Stimulated activated CD8-positive, alpha-beta memory T cell treated with anti-CD3 and anti-CD28 coated beads, Interleukin-2, amount 100 ng/mL, for 1 hour (primary cell): ENCODE measurements at places on chromosomes 1 and 21.

- no peak for DNase-seq
Measured at GRCh38 chr1:183433703-183434102, 15.5 kb upstream of the NMNAT2 start.

GRCh38 chr1:28341591-28341990, 12.8 kb downstream of the MED18 start:
- DNase-seq = no peak

DNA sequence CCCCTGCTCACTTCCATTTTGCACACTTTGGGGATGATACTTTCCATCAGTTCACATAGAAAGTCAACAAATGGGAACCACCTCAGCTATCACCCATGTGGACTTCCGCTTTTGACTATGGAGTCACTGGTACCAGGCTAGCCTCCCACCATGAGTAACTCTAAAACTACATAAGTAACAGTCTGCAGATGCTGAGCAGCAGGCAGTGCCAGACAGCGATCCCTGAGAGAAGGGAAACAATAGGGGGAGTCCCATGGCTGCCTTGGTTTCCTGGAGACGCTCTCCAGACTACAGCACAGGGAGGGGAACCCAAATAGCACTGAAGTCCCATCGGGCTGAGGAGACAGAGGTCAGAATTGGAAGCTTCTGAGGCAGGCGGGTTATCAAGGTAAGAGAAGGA, 2.8 kb upstream of the TFF2 start:
- DNase-seq = no peak

DNA sequence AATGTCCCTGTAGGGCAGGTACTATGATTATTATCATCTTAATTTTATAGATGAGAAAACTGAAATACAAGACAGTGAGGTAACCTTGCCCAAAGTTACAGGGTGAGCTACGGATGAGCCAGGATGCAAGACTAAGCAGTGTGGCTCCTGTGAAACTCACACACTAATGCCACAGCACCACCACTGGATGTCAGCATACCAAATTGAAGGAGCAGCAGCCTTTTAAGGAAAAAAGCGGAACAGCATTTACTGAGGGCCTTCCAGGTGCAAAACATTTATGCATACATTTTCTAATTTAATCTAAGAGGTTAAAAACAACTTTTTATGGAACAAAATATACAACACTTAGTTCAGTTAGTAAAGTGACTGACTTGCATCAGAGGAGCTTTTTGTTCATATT, 41.7 kb downstream of the SEC16B start:
- no peak for DNase-seq

DNA sequence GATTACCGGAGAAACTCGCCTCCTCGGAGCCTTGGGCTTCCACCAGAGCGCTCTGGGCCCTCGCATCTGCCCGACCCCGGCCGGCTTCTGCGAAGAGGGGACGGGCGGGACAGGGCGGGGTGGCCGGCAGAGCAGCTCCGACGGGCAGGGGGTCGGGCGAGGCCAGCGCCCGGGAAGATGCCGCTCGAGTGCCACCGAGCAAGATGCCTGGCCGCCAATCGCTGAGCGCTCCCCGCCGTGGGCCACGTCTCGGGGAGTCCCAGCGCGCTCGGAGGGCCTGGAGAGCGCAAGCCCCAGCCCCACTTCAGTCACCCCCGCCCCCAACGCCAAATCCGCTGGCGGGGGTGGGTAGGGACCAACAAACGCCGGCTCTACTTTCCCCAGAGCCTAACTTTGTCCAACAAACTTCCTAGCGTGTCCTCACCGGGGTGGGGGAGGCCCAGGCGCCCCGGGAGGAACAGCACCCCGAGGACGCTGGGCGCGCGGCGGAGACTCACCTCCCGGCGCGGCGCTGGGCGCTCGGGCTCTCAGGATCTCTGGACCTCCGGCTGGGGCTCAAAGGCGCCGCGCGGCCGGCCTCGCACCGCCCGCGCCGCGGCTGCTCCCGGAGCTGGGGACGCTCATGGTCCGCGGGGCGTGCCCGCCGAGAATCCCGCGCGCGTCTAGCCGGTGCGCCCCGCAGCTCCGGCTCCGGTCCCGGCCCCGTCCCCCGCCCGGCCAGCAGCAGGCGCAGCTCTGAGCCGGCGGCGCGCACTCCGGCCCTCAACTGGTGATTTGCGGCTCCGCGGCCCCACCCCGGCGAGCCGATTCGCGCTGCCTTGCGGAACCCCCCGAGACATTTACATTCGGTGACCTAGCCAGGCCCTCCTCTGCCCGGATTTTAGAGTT, at the start of gene BCAR3:
TSS of gene BCAR3 (minus strand) at position 737 of the 888 bp plus-strand sequence. CDS start 6,907 bp downstream, outside the sequence.
- DNase-seq = no peak

GRCh38 chr1:236020359-236021219, 44.3 kb downstream of the NID1 start:
- DNase-seq = no peak

DNA sequence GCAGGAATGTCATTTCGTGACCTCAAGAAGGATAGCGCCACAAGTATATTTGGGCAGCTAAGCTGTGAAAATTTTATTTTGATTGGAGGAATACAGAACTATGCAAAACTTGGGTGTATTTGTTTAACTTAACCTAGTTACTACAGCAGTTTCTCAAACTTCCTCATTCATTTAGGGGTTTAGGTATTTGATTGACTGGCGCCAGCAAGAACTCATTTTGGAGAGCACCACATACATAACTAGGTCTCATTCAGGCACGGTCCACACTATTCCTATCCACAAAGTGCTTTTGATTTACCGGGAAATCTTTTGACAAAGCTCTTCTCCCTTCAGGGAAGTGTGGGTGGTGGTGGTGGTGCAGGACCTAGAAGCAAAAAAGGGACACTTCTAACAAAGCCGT, 155.1 kb upstream of the NRIP1 start:
- DNase-seq = no peak

GRCh38 chr1:206021626-206022365, 1.9 kb downstream of the CTSE start:
- no peak for DNase-seq

DNA sequence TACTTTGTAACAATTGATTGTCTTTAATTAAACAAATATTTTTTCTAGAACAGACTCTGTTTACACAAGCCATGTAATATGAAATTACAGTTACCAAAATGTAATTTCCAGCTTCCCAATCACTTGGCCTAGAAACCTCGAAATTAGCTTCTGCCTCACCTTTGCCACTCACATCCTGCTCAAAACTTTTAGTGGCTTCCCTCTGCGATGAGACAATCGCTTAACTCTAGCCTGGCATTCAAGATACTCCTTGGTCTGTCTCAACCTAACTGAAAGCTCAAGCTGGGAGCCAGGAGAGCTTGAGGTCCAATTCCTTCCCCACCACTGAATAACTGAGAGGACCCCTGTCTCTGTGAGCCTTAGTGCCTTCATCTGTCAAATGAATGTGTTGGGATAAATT, 42.8 kb downstream of the GFI1 start:
- no peak for DNase-seq

DNA sequence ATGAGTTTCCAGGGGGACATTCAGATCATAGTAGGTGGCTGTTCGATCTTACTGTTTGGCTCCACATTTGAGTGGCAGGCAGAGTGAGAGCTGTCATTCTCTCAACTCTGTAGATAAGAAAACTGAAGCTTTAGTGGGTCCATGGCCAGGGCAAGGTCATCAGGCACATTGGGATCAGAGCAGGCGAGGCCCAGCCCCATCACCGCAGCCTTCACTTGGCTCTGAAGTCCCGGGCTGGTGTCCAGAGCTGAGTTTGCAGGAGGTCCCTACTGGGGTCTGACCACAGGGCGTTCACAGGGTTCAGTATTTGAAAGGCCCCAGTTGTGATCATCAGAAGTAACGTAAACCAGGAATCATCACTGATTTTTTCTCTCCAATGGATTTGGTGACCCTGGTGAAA, 76.7 kb downstream of the OBSCN start:
- no peak for DNase-seq

GRCh38 chr1:205668951-205669340, 11.4 kb downstream of the SLC45A3 start:
- no peak for DNase-seq

DNA sequence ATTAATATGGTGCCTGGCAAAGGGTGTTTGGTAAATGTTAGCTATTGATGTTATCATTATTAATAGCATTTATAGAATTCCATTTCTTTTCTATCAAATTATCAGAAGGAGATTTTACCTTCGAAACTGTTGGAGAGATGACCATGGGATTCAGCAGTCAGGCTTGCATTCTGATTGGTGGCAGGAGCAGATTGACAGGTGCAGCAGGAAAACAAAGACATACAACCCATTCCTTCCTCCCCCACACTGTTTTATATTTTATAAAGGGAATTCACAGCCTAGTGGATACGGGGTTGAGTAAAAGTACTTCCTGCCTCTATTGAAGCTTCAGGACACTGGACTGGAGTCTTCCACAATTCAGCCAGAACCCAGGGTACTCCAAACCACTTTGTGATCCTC, 55.1 kb upstream of the SYT14 start:
- DNase-seq = no peak

GRCh38 chr1:101996825-101997465, at the start of gene OLFM3:
OLFM3 (minus strand) TSS chr1:101996926.
- no peak for DNase-seq
